Chondrocyte (in vitro differentiated cells): ENCODE measurements at places on chromosomes 7 and 10.

GRCh38 chr10:14262836-14263425, 67.8 kb downstream of the FRMD4A start:
- DNase-seq = no peak

DNA sequence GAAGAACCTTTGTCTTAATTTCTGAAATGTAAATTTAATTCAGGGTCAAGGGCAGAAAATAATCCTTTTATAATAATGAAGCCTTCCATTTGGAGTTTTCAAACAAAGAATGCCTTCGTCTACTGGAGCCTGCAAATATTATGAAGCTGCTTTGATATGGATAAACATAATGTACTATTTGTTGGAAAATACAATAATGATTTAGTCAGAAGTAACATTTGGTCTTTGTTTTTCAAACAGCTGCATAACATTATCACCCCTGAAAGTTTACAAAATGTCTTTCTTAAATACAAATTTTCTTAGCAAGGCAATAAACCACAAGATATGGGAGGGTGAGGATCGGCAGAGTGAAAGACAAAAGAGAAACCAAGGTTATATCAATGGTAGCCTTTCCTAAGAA, 41.5 kb downstream of the TMEM26 start:
- DNase-seq = no peak

DNA sequence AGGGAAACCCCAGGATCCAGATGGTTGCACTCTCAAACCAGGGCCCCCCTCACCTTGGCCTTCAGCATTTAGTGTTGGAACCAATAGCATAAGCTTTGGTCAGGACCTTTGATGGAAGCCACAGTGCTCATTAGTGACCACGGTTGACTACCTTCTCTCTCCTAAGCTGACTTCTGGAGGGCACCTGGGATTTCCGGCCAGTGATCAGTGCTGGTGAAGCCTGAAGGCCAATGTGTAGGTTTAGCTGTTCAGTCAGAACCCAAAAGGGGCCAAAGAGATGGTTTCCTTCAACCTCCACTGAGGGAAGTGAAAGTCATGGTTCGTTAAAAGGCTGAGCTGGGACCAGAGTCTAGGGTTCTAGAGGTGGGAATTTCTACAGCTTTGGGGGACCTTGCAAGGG, 46.4 kb downstream of the TCF7L2 start:
- DNase-seq = no peak

DNA sequence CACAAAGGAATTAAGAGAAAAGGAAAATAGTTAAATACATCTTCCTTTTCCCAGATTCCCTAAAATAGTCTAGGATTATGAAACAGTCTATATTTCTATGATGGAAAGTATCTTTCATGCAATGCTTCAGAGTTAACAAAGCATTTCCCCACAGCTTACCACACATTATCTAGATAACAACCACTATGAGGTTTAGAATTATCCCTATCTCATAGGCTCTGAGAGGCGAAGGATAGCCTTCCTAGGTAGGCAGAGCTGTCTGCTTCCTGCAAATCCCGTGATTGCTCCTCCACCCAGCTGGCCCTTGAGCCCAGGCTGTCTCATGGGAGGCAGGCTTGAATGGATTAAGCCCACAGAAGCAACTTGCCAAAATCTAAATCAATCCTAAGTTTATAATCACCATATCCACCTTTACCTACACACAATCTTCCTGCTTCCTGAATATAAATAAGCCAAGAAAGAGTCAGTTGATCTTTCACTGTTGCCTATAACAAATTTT, 321.4 kb upstream of the AOAH start:
- DNase-seq = no peak

GRCh38 chr10:74047304-74047703, 49.4 kb downstream of the VCL start:
- DNase-seq = no peak

DNA sequence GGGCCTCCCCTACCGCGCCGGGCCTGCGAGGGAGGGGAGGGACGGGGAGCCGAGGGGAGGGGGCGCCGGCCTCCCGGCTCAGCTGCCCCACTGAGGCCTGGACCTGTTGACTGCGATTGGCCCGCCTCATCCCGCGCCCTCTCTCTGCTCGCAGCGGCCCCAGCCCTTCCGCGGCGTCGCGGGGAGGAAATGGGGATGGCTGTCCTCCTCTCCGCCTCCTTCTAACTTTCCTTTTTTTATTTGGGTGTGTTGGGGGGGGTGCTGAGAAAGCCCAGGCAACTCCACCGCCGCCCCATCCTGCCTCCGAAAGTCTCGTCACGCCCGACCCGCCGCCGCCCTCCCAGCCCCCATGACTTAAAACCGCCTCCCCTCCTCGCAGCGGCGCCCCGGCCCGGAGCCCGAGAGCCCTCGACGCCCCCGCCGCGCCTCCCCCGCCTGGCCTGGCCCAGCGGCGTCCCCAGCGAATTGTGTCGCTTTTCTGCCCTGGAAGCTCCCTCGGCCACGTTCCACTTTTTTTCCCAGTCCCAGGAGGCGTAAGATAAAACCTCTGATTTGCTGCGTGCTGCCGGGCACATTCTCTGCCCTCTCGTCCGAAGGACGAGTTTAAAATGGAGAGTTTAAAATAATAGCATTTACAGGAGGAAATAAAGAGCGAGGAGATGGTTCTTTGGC, 842 bp upstream of the SKIDA1 start:
- DNase-seq = peak; percentile 95

DNA sequence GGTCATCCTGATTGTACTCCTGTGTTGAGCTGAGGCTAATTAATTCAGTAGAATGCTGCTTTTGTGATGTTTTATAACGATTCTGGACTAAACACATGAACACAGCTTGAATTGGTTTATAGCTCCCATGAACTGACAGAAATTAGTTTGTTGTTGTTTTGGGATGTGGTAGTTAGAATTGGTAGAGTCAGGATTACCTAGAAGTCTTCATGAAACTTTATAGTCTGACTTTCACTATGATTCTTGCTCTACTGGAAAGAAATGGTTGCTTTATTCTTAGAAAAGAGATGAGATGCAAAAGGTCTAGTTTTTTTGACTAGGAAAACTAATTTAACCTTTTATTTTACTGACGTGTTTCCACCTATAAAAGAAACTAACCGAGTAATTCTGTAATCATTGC, 23.4 kb upstream of the TRUB1 start:
- DNase-seq = no peak

DNA sequence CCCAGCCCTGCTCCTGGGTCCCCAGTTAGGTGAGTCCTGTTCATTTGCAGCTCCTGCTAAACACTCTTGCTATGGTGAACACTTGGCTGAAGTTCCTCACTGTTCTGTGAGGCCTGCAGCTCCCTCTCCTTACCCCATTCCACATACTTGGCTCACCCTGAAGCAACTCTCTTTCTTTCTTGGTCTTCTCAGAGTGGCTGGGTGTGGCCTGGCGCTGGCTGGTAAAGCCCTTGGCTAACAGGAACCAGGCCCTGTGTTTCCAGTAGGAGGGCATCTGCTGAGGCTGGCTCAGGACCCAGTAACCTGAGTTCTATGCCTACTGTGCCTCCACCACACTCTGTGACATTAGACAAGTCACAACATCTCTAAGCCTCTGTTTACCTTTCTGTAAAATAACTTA, 53.1 kb upstream of the COL13A1 start:
- DNase-seq = peak; percentile 20

DNA sequence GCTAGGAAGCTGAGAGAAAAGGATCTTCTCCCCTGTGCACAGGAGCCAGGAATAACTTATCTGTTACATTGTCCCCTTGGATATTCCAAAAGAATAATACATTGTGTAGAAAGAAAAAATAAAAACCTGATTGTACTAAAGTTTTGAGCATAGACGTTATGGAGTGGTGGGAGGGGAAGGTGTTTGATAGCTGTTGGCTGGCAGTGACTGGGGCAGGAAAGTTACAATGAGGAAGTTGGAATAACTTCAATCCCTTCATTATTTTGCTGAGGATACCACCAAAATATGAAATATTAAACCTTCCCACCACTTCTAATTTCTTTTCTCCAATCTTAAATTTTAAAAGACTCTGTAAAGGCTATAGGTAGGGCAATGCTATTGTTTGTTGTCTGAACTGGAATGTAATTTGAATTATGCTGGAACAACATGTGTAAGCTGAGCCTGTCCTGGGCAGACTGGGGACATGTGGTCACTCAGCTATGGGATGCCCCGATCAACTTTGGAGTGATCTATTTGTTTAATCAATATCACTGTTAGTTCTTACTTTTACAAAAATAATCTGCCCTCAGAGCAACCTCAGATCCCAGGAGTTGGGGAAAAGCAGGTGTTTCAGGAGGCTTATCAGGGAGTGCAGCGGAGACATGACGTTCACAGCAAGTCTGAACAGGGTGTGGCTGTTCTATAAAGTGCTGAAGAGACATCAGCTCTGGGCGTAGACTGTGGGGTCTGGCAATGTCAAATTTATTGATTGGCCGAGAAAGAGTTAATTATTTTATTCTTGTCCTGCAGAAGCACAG, 20.8 kb downstream of the CYP3A43 start:
- DNase-seq = no peak

- no peak for DNase-seq
Observed at GRCh38 chr10:54665095-54665494, 135.9 kb downstream of the PCDH15 start.

DNA sequence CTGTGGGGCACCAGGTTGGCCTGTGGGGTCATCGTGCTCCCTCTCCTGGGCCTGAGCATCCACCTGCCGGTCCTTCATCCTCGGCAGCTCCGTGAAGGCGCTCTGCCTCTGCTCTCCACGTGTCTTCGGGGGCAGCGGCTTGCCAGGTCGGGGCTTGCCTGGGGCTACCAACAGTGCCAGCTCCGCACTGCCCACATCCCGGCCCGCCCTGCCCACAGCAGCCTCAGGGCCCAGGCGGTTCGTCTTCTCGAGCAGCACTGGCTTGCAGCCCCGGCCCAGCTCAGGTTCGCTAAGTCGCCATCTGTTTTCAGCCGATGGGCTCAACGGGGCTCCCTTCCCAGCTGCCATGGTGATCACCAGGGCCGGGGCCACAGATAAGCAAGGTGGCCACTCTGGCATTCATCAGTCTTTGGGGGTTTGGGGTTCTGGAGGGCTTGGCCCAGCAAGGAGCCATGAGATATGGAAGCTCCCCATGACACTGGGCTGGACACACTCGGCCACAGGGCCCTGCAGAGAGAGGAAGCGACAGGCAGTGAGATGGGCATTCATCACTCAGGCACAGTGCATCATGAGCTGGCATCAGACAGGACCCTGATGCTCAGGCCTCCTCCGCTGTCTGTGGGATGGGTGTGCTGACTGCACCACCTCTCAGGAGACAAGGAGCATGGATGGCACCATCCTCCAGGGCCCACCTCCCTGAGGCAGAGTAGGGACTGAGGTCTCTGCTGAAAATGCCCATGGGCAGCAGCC, 15.5 kb downstream of the ZNF488 start:
- peak; percentile 88 for DNase-seq

- no peak for DNase-seq
Observed at GRCh38 chr7:85750454-85750949, 563.6 kb upstream of the SEMA3D start.

DNA sequence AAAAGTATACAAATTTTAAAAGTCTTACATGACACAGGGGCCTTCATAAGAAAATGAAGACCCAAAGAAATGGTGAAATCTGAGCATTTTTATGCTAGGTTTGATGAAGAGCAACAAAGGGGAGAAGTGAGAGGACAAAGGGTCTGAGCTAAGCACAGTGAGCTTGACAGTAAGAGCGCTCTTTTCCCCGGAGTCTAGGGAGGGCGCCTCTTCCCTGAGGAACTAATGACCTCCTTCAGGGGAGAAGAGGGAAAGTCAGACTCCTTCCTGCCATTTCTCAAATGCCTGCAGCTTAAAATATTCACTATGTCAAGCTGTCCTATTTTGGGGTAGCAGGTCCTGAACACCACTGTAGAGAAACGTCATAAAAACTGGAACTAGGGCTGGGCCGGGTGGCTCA, 18.1 kb upstream of the PAXIP1 start:
- DNase-seq = no peak

DNA sequence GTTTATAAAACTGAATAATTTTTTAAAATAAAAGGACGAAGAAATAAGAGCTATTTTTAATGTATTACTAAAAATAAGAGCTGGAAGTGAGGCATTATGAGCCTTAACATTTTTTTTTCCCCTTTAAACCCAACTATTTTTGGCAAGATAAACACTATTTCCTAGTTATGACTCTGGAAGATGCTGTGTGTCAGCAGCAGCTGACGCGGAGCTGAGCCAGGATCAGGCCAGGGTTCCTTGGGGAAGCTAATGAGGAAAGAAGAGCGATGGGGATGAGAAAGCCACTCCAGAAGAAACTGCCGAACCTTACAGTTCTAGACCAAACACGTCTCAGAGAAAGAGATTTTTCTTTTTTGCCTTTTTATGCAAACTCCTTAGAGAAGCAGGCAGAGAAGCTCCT, 85.9 kb downstream of the USP6NL start:
- DNase-seq = no peak

DNA sequence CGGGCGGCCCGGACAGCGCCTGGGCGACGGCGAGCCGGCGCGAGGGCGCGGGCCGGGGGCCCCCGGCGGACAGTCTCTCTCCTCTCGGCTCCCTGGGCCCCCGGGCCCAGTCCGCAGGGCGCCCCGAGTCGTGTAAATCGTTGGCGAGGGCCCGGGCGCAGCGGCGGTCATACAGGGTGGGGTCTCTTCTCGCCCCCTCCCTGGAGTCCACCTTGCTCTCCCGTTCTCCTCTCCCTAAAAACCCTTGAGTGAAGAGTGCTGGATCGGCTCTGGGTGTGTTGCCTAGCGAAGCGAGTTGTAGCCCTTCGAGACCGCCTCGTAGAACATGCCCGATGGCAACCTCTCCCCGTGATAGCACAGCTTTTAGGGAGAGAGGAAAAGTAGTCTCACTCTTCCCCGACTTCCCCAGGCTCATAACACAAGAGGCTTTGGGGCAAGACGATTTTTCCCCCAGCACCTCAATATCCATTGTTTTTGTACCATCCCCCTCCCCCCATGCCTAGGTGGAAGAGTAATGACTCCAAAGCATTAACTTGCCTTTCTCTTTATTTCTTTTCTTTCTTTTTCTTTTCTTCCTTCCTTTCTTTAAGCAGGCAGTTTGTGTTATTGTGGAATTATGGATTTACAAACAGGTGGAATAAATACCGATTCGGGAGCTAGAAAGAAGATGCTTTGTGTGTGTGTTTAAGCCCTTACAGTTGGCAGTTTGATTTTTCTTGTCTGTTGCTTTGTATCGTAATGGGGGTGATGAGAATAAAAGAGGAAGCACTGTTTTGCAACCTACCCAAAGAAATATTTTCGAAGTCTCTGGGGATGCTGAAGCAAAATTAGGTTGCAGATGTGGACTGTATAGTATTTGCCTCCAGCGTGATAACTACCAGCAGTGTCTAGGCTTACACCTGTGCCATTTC, 822 bp downstream of the SHOC2 start:
- DNase-seq = peak; percentile 68

- no peak for DNase-seq
Observed at GRCh38 chr10:74794531-74794930, 31.9 kb upstream of the KAT6B start.

- DNase-seq = no peak
Observed at GRCh38 chr7:36315309-36315944, 74.2 kb upstream of the ANLN start.

DNA sequence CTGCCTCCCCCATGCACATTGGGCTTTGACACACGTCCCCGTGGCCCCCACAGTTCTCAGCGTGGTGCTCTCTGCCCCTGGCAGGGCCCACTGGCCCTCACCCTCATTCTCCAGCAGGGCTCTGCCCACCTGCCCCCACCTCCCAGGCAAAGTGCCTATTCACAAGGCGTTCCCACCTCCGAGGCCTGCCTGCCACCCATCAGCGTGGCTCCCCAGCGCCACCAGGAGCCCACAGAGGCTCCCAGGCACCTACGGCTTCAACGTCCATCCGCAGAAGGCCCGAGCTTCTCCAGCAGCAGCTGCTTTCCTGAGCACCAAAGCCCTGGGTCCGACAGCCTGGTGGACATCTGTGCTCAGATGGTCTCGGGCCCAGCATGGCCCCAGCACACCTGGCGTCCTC, 211.8 kb upstream of the PPP2R2D start:
- peak; percentile 75 for DNase-seq

- no peak for DNase-seq
Observed at GRCh38 chr7:38373155-38373554, 99.7 kb upstream of the TARP start.
